ENCODE measurements at places on chromosomes 6 and 20. TPM values are rescaled to one million over a fixed set of nuclear protein-coding genes. Genes with fewer than 3 reads are reported as not detected.
A peak's percentile ranks its signal among the peaks of the same experiment; 100 is the strongest.

COL20A1 gene
- 0.34 TPM for total RNA-seq

C4A gene
- total RNA-seq, result 5.1 TPM

TMEM74B gene
- 25.7 TPM for total RNA-seq

CALHM4 gene
- total RNA-seq, result not detected

DNA sequence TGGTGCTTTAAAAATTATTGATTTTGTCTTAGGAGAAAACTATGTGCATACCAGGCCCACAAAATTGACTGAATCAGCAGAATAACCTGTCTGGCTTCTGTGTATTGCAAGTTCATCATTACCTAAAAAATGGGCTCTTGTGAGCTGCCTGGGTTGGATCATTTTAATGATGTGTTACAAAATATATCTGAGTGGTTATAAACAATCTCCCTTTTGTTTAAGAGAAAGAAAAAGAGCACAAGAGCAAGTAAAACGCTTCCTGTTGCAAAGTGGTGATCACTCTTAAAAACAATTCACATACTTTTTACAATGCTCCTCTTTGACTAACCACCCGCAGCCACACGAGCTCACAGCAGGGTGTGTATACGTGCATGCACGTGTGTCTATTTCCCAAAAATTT is 335.1 kb downstream of the HDGFL1 start:
- no peak overlapping the region for H3K27ac ChIP-seq
- no peaks in the 10 kb centered on the region for H3K4me1 ChIP-seq
- DNase-seq, result no peak
- no peaks in the 10 kb centered on the region for H3K36me3 ChIP-seq
- no peaks in the 10 kb centered on the region for H3K27me3 ChIP-seq

- no peaks in the 10 kb centered on the region for H3K36me3 ChIP-seq
- no peak overlapping the region for H3K27ac ChIP-seq
- DNase-seq, result no peak
- H3K27me3 ChIP-seq, result no peaks in the 10 kb centered on the region
- H3K4me3 ChIP-seq, result no peak overlapping the region
These were observed 31.9 kb downstream of the NUDT3 start for GRCh38 chr6:34360556-34360955.

GRCh38 chr6:79586548-79586947 is 44.6 kb upstream of the SH3BGRL2 start:
- no peaks in the 10 kb centered on the region for H3K36me3 ChIP-seq
- H3K4me3 ChIP-seq, result no peak overlapping the region
- no peak overlapping the region for H3K27ac ChIP-seq
- H3K27me3 ChIP-seq, result no peaks in the 10 kb centered on the region
- no peaks in the 10 kb centered on the region for H3K4me1 ChIP-seq

DNA sequence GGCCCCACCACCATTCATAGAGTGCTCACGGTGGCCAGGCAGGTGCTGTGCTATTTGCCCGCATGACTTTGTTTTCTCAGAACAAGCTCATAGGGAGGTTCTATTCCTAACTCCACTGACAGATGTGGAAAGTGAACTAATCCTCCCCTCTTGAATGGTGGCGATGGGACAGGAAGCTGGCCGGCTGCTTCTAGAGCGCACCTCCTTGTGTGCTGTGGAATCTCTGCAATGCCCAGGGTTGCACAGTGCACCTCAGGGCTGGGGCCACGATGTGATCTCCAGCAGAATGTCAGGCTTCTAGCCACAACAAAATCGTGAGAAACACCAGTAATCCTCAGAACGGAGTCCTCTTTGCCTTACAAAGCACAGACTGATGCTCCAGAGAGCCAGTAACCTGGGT is 53.8 kb upstream of the SLC22A23 start:
- H3K4me3 ChIP-seq, result no peak overlapping the region
- DNase-seq, result no peak

GRCh38 chr6:137937834-137938233 is 70.8 kb downstream of the TNFAIP3 start:
- no peaks in the 10 kb centered on the region for H3K27me3 ChIP-seq
- H3K36me3 ChIP-seq, result no peaks in the 10 kb centered on the region
- no peak overlapping the region for H3K27ac ChIP-seq
- no peak overlapping the region for H3K4me3 ChIP-seq
- H3K4me1 ChIP-seq, result no peaks in the 10 kb centered on the region

GRCh38 chr6:30213667-30213956 is 406 bp upstream of the TRIM26 start:
- no peaks in the 10 kb centered on the region for H3K36me3 ChIP-seq
- H3K27ac ChIP-seq, result peak overlapping the region; percentile 77
- DNase-seq, result no peak
- H3K4me1 ChIP-seq, result no peaks in the 10 kb centered on the region
- peak overlapping the region; percentile 73 for H3K4me3 ChIP-seq
